ENCODE measurements at places on chromosomes 4 and X. TPM values are rescaled to one million over a fixed set of nuclear protein-coding genes. Genes with fewer than 3 reads are reported as not detected.
A peak's percentile ranks its signal among the peaks of the same experiment; 100 is the strongest.

Gene RRH
- under 0.01 TPM for total RNA-seq

Gene ZNF595
- total RNA-seq, result 16.2 TPM

Gene IKBKG
- 8.7 TPM for total RNA-seq

Gene TNMD
- not detected for total RNA-seq

DNA sequence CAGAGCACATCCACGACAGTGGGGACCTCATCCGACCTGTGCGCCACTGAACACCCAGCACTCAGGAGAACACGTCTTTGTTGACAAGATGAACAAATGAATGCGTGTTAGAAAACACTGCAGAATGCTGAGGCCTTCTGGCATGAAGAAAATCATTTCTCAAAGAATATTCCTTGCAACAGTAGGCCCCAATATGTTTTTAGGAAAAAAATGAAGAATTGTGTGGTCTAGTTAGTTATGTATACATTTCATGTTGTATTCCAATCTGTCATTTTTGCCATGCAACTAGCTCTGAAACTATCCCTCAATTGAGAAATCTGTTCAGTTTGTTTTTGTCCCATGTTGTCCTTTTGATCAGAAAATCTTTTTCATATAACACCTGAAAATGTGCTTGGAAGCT, 77.4 kb upstream of the MAD2L1 start:
- H3K36me3 ChIP-seq, result no peaks in the 10 kb centered on the region
- no peak overlapping the region for H3K27ac ChIP-seq
- no peaks in the 10 kb centered on the region for H3K27me3 ChIP-seq
- no peak for DNase-seq

DNA sequence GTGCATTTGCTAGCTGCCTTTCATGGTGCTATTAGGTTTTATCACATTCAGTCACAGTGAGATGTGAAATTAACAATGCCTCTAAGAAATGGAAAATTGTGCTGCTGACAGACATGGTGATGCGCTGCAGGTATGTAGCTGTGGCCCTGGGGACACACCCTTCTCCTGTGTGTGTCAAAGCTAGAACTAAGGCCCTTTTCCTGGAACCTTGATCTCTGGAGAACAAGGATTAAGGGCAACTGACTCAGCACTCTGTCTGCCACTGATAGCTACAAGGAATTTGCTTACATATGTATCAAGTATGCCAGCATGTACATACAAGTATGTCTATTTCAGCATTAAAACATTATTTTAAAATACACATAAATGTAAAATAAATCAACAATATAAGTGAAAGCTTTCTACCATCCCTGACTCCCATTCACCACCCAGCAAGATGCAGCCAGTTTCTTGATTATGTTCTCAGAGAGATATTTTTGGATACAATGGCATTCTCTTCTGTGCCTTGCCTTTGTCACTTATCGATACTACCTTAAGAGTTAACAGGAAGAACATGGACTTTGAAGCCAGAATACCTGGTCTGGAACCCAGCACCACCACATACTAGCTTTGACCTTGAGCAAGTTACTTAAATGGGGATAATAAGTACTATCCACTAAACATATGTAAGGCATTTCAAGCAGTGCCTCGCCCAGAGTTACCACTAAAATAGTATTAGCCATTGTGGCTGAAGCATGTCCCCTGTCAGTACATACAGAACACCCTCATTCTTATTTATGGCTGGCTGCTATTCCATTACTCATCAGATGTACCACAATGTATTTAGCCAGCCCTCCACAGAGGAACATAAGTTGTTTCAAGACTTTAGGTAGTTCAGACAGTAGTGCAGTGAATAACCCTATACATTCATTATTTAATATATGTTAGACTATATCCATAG, 68.5 kb downstream of the NPNT start:
- no peaks in the 10 kb centered on the region for H3K36me3 ChIP-seq
- no peaks in the 10 kb centered on the region for H3K4me1 ChIP-seq
- DNase-seq, result no peak
- no peak overlapping the region for H3K4me3 ChIP-seq
- H3K27me3 ChIP-seq, result no peaks in the 10 kb centered on the region

DNA sequence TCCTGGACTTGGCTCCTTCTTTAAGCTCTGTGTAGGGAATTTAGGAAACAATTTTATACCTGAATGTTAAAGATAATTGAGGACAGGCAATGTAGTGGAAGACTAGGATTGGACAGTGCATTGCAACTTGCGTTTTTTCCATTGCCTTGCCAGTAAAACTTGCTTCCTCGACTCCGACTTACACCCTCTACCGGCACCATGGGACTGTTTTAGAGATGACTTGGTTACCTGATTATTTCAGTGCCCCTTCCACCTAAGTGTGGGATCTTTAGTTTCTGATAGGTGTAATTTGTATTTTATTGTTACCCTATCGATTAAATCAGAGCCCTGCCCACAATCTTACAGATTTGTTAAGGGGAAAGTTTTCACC, 1.2 kb downstream of the PRPS1 start:
- no peaks in the 10 kb centered on the region for H3K27me3 ChIP-seq
- DNase-seq, result peak; percentile 38
- H3K27ac ChIP-seq, result no peak overlapping the region
- H3K4me1 ChIP-seq, result peaks cover 4% of the 10 kb centered on the region
- no peaks in the 10 kb centered on the region for H3K36me3 ChIP-seq
- H3K4me3 ChIP-seq, result peak overlapping the region; percentile 57

DNA sequence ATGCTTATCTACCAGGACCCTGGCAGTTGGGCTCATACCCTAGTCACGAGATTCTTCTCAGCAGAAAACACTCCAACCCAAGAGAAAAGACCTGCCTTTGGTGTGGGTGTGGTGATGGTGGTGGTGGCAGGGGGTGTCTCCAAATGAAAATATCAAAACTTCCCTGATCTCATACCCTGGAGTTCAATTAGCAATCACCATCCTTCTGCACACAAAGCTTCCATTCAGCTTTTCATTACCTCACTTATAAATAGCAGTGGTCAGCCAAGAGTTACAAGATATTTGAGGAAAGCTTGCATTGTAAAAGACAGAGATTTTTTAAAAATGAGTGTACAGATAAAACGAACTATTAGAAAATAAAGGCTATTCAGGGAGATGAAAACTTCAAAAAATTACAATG, 580.8 kb upstream of the MAGEB2 start:
- no peak for DNase-seq
- H3K36me3 ChIP-seq, result no peaks in the 10 kb centered on the region
- no peak overlapping the region for H3K27ac ChIP-seq
- no peaks in the 10 kb centered on the region for H3K4me1 ChIP-seq
- H3K4me3 ChIP-seq, result no peak overlapping the region
- no peaks in the 10 kb centered on the region for H3K27me3 ChIP-seq

DNA sequence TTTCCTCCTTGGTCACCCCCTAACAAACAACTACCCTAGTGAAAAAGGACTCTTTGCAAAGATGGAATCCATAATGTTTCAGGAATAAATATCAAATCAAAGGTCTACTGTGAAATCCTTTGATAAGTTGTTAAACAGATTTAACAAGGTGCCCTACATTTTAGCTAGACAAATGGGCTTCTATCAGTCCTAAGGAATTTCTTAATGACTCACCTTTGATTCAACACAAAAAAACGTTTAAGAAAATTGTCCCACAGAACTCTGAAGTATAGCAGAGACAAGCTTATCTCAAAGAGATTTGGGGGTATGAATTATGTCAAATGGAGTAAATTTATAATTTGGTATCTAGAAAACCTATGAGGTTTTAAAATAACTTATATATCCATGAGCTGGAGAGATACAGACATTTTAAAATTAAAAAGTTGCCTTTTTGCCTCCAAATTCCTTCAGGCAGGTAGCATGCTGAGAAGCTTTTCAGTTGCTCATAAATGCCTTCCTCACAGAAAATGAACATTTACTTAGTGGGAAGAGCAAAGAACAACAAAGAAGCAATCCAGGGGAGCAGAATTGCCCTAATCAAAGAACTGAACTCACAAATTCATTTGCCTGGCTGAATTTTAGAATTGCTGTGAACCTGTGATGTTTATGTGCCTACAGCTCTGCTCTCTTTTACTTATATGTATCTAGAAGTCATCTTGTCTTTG, 649.3 kb downstream of the STPG2 start:
- no peak overlapping the region for H3K4me3 ChIP-seq
- H3K27me3 ChIP-seq, result no peaks in the 10 kb centered on the region
- no peak for DNase-seq
- H3K27ac ChIP-seq, result no peak overlapping the region
- H3K4me1 ChIP-seq, result no peaks in the 10 kb centered on the region
- no peaks in the 10 kb centered on the region for H3K36me3 ChIP-seq

- H3K36me3 ChIP-seq, result no peaks in the 10 kb centered on the region
- no peak for DNase-seq
- no peaks in the 10 kb centered on the region for H3K4me1 ChIP-seq
Measured at GRCh38 chrX:96387801-96388200, 296.8 kb upstream of the DIAPH2 start.

DNA sequence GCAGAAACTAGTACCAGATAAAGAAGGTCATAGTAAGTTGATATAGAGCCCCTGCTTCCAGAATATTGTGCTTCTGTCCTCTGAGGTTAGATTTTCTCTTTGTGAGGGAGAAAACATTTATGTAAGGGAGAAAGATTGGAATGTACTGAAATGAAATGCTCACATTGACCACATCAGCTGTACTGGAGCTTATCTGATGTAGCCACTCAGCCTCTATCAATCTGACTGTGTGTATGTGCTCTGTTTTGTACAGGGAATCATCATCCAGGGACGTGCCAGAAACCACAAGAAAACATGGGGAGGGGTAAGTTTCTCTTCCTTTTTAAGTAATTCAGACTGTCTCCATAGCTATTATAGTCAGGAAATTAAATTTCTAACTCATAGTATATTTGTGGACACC, 56.8 kb downstream of the PRRG1 start:
- H3K36me3 ChIP-seq, result no peaks in the 10 kb centered on the region
- H3K27me3 ChIP-seq, result no peaks in the 10 kb centered on the region
- no peak overlapping the region for H3K4me3 ChIP-seq
- H3K4me1 ChIP-seq, result no peaks in the 10 kb centered on the region

- no peak overlapping the region for H3K27ac ChIP-seq
- no peaks in the 10 kb centered on the region for H3K4me1 ChIP-seq
- H3K27me3 ChIP-seq, result peaks cover 59% of the 10 kb centered on the region
- DNase-seq, result peak; percentile 48
Measured at GRCh38 chr4:13544606-13545393, 492 bp upstream of the NKX3-2 start.

DNA sequence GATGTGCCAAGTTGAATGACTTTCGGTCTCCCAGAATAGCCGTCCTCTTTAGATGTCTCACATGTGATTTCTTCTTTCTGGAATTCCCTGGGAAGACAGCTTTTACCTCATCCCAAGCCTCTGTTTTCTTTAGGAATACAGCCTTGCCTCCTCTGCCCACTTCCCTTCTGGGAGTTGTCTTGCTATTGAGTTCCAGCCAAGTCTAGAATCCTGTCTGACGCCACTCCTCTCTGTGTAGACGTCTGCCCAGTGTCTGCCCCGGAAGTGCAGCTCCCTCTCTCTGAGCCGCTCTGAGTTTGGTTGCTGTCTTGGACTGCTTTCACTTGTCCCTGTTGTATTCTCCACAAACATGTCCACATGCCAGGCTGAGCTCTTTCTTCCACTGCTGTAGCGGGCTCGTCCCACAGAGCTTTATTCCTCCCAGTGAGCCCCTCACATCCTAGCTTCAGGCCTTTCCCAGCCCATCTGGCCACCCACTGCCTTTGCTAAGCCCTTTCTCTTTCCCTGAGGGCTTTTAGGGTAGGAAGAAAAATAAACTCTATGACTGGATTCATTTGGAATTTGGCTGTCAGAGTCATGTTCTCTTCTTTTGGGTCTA, 9.0 kb upstream of the IGFBP7 start:
- peak overlapping the region; percentile 27 for H3K4me3 ChIP-seq
- peaks cover 3% of the 10 kb centered on the region for H3K27me3 ChIP-seq
- H3K27ac ChIP-seq, result peak overlapping the region; percentile 32
- no peaks in the 10 kb centered on the region for H3K36me3 ChIP-seq

GRCh38 chrX:30533266-30533665, 44.3 kb downstream of the TASL start:
- no peak overlapping the region for H3K27ac ChIP-seq
- no peak overlapping the region for H3K4me3 ChIP-seq

DNA sequence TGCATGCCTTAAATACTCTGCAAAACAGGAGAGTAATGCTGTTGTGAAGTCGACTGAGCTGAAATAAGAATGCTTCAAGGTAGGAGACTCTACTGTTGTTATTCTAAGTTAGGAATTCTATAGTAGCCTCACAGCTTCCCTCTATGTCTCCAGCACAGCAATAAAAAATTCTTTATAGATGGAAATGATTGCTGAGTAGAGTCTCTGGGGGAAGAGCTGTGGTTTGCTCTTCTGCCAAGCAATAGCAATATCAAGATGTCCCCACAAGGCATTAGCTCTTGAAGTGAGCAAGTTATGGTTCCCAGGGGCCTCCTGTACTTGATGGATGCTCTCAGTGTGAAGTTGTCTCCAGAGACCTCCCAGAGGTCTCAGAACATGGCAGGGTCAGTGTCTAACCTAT, 880.6 kb upstream of the FRG1 start:
- no peaks in the 10 kb centered on the region for H3K4me1 ChIP-seq
- H3K36me3 ChIP-seq, result no peaks in the 10 kb centered on the region
- no peak overlapping the region for H3K27ac ChIP-seq
- H3K27me3 ChIP-seq, result no peaks in the 10 kb centered on the region
- H3K4me3 ChIP-seq, result no peak overlapping the region

- H3K27me3 ChIP-seq, result no peaks in the 10 kb centered on the region
- no peaks in the 10 kb centered on the region for H3K4me1 ChIP-seq
- DNase-seq, result peak; percentile 6
- H3K36me3 ChIP-seq, result no peaks in the 10 kb centered on the region
Measured at GRCh38 chr4:64068096-64068495, 341.2 kb downstream of the TECRL start.

GRCh38 chr4:182768838-182769237, 148.3 kb downstream of the DCTD start:
- H3K4me1 ChIP-seq, result no peaks in the 10 kb centered on the region
- H3K36me3 ChIP-seq, result no peaks in the 10 kb centered on the region
- DNase-seq, result no peak
- H3K4me3 ChIP-seq, result no peak overlapping the region
- no peak overlapping the region for H3K27ac ChIP-seq

DNA sequence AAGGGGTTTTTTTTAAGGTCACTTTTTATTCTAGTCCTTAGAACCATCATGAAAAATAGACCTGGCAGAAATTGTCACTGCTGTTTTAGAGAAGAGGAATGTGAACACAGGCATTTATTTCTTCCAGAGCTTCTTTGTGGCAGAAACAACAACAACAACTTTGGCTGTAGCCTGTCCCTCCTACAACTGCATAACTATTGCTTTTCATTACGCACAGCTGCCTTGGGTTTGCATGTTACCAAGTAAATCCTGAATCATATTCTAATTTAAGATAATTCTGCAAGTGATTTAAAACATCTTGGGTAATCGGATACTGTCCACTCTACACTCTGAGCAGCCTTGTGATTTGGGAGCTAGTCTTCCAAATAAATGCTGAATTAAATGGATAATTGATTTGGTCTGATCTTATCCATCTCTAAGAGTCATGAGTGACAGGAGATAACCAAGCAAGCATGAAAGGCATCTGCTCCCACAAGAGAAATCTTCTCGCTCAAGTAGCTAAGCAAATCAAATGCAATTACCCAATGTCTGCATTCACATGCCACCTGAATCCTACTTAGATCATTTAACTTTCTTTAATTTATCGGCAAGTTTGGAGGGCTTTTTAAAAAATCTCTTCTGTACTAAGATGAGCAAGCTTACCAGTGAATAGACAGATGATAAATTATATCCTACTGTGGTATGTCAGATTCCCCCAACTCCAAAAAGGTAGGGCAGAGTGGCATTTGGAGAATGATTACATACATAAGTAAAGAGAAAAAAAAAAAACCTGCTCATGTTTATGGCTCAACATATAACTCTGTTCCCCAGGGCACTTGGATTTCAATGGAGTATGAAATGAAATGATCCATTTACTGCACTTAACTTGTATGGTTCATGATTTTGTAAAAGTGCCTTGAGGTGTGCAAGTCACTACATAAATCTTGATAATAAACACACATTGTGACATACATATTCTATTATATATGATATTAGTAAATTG, 73.6 kb downstream of the EGF start:
- H3K27me3 ChIP-seq, result no peaks in the 10 kb centered on the region
- H3K27ac ChIP-seq, result no peak overlapping the region
- no peaks in the 10 kb centered on the region for H3K36me3 ChIP-seq

Data from fibroblast of lung (primary cell).